ENCODE measurements at places on chromosomes 2 and 18. TPM values are rescaled to one million over a fixed set of nuclear protein-coding genes. Genes with fewer than 3 reads are reported as not detected.

DNA sequence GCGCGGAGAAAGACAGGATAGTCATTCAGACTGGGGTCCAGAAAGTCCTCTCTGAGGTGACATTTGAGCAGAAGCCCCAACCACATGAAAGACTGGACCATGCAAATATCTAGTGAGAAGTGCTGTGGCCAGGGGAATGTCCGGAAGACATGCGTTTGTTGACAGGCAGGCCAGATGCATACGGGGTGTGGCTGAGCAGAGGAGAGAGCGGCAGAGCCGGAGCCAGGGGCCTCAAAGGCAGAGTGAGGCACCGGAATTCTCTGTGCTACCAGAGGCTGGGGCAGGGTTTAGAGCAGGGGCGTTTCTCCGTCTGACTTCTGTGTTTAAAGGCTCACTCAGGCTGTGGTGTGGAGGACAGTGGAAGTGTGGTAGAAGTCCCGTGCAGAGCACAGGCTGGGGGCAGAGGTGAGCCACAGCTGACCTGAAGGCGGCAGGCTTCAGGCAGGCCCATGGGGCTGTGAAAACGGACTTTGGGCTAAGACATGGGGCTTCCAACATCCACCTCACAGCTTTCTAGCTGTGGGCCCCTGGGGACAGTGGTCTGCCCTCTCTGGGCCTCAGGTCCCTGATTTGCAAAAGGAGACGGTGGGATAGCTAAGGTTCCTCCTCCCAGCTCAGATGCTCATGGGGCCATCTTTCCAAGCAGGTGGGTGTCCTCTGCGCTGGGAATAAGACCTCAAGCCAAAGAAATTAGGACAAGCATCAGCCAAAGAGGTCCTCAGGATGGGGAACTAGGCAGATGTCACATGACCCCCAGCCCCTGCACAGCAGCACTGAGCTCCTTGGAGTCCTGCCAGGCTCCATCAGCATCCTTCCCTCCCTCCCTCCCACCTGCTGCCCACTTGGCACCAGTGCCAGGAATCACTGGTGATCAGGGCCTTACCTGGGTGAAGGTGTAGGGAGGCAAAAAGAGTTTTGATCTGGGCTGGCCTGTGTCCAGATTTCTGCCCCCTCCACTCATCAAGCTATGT, 11.2 kb downstream of the RUFY4 start:
- DNase-seq = no peak

PRKAG3 gene
- not detected for total RNA-seq

VWC2L gene
- total RNA-seq = not detected

DNA sequence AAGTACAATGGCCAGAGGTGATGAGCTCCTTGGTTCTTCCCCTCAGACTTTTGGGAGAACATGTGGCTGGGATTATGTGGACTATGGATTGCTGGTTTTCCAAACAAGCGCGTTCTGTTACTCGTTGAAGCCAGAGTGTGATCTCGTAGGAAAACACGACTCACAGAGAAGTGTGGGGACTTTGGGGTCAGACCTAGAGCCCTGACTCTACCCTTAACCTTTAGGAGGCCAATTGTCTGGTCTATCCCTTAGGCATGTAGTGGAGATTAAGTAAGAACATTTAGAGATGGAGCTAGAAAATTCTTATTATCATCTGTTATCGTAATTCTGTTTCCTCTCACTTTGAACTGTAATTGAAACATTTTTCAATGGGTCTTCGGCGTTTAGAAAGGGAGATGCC, 35.8 kb downstream of the BCL2L11 start:
- DNase-seq = no peak

SIX3 gene
- total RNA-seq = 0.21 TPM

GRCh38 chr2:231201475-231201814, 3.0 kb downstream of the ARMC9 start:
- DNase-seq = no peak

- no peak for DNase-seq
These were observed 46.2 kb upstream of the SMAD7 start for GRCh38 chr18:48996901-48997463.

DNA sequence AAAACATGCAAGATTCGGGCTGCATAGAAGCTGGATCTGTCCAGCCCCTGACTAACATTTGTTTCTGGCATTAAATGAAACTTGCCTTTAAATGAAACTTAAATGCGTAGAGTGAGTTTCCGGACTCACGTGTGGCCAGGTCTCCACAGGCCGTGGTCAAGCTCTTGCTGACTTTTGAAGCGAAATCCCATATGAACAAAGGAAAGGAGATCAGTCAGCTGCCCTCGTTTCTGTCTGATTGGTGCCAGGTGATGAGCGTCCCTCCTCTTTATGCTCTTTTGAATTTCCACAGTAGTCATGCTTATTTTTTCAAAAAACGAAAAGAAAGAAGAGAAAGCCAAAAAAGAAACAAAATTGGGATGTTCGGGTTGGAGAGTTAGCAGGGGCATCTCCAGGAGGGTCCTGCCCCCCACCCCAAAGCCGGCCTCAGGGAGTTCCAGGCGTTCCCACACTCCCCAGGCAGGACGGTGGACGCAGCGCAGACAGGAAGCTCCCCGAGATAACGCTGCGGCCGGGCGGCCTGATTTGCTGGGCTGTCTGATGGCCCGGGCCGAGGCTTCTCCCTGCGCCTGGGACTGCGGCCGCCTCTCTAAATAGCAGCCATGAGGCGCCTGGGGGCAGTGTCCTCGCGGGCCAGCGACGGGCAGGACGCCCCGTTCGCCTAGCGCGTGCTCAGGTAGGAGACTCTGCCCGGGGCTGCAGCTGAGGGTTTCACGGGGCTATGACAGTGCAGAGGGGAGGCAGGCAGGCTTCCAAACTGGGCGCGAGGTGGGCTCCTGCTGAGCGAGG, at the start of gene COLEC11:
TSS of gene COLEC11 (plus strand) at position 620 of the 789 bp plus-strand sequence. CDS start 9,229 bp downstream, outside the sequence.
- no peak for DNase-seq

GRCh38 chr2:58762176-58762781, 521.2 kb upstream of the FANCL start:
- DNase-seq = peak; percentile 33

ACTR2 gene
- 347 TPM for total RNA-seq

Data from Panc1 (cell line).